ENCODE measurements at places on chromosomes 3 and 15. TPM values are rescaled to one million over a fixed set of nuclear protein-coding genes. Genes with fewer than 3 reads are reported as not detected.

LYSMD2 gene
- 25.6 TPM for total RNA-seq

NR2F2 gene
- total RNA-seq, result 22.0 TPM

GJD2 gene
- not detected for total RNA-seq

PP2D1 gene
- not detected for total RNA-seq

ITGA11 gene
- 7.0 TPM for total RNA-seq

MEGF11 gene
- total RNA-seq, result 0.62 TPM

EXD1 gene
- total RNA-seq, result 0.33 TPM

ARHGEF26 gene
- 10.1 TPM for total RNA-seq

CPN2 gene
- total RNA-seq, result not detected

NAALADL2 gene
- 0.34 TPM for total RNA-seq

CD200 gene
- total RNA-seq, result not detected
